Cortex of kidney (tissue), 1 donor: ENCODE measurements at places on chromosomes 2 and 18.

DNA sequence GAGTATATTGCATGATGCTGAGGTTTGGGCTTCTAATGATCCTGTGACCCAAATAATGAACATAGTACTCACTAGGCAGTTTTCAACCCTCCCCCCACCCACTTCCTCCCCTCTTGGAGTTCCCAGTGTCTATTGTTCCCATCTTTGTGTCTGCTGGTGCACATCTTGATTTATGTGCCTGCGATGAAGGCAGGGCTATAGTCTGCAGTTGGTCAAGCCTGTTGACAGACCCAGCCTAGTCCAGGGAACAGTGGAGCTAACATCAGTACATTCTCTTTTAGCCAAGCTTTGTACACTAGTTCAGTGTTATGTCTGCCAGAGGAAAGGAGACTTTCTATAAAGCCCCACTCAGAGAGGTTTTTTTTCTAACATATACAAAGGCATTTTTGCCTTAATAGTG is 287.6 kb downstream of the CPS1 start:
- no peak for DNase-seq

DNA sequence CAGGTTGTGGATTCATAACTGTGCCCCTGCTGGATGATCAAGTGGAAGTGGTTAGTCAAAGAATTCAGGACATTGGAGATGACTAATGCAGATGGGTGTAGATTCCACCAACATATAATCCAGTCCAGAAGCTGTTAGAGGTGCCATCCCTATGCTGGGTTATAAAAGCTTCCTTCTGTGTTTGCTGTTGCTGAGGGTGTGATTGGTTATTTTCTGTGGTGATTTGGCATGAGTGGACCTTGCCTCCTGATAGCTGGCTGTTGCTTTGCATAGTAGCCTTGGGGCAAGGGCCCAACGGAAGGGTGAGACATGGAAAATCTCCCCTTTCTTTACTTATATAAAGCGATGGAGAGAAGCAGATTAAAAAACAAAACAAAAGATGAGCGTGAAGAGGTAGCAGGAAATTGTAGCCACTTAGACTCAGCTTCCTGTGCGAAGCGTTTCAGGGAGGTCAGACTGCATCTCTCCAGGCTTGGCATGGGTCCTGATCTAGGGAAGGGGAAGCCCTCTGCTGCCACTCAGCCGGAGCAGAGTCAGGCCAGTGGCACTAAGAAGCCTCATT is 190.4 kb downstream of the FMNL2 start:
- no peak for DNase-seq

- DNase-seq = no peak
These were observed 744.3 kb upstream of the SOX11 start for GRCh38 chr2:4947911-4948310.

GRCh38 chr2:84383271-84383670 is 75.8 kb downstream of the SUCLG1 start:
- DNase-seq = no peak

- no peak for DNase-seq
These were observed 72.2 kb upstream of the TEX51 start for GRCh38 chr2:126826491-126826890.

DNA sequence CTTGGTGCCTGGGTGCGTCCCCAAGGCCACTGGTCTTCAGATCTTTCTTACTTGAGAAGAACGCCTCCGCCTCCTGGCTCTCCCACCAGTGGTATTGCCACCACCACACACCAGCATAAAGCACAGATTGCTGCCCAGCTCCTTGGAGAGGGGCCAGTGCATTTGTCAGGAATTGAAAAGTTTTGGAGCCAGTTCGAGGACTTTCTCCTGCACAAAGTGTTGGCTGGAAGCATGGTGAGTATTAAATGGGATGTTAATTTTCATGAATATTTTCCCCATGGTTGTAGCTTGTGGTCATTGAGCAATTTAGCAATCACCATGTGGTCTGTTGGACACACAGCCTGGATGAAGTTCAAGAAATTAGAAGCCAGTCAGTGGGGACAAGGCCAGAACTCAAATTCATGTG is 684.6 kb upstream of the FANCL start:
- no peak for DNase-seq

- DNase-seq = no peak
These were observed 257.2 kb upstream of the CHAC2 start for GRCh38 chr2:53510401-53510800.
